ENCODE measurements at places on chromosomes 16 and 17.

GRCh38 chr17:15451680-15452079 is 15.7 kb downstream of the CDRT4 start:
- no peak for DNase-seq

DNA sequence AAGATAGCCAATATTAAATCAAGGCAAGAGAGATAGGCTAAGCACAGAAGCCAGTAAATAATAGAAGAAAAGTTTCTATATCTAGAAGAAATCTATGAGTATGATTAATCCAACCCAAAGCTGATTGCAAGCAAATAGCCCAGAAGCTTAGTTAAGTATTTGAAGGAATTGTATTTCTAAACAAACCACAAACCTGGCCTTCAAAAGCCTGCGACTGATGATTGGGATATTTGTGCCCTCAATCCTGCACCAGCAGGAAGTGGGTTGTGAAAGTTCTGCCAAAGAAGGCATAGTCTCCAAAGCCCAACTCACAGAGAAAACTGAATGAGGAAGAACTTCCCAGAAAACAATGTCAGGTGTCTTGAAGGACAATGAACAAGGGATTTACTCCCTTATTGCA is 114.5 kb upstream of the C17orf78 start:
- DNase-seq, result no peak

- DNase-seq, result no peak
Observed at GRCh38 chr17:77182205-77183172, 41.7 kb downstream of the SEC14L1 start.

GRCh38 chr17:48909783-48910182 is 1.6 kb downstream of the UBE2Z start:
- no peak for DNase-seq

GRCh38 chr17:32350666-32351418 is 885 bp downstream of the ZNF207 start:
- peak; percentile 32 for DNase-seq

DNA sequence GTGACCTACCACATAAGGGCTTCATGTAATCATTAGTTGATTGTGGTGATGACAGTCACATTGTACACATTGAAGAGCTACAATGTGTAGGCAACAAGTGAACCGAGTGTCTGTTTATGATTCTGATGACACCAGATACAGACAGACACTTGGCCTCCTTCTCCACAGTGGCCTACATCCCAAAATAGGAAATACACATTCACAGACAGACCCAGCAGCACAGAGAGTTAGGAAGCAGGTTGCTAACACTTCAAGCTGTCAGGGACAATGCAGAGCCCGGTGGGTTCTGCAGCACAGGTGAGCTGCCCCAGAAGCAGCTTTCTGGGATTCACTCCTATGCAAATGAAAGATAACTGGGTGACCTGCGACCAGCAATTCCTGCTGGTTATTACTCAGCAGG is 72.2 kb downstream of the CDH11 start:
- no peak for DNase-seq

DNA sequence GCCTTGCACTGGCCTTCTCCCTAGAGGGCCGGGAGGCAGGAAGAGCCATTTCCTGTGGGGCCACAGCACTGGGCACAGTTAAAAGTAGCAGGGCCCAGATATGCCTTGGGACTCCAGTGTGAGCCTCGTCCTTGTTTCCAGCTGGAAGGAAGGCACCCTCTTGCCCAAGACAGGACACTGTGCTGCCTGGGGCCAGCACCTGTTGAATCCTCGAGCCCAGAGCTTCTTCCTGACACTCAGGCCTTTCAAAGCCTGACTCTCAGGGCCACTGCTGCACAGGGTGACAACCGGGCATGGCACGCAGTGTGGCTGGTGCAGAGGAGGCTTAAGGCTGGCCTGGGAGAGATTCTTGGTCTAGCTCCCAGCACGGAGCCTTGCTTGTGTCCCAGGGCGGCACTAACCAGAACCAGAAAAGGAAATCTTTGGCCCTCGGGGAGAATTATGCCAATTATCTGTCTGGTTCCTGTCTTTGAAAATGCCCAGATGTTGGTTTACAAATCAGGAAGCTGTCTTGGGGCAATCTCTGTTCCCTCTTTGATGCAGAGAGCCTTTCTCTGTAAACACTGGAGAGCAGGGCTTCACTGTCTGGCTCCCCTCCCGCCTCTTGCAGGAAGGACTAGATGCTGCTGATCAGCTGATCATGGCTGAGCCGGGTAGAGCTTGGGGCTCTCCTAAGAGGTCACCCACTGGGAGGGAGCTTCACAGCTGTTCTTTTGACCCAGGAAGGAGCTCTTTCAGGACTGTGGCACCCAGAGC is 11.1 kb downstream of the LDHD start:
- no peak for DNase-seq

DNA sequence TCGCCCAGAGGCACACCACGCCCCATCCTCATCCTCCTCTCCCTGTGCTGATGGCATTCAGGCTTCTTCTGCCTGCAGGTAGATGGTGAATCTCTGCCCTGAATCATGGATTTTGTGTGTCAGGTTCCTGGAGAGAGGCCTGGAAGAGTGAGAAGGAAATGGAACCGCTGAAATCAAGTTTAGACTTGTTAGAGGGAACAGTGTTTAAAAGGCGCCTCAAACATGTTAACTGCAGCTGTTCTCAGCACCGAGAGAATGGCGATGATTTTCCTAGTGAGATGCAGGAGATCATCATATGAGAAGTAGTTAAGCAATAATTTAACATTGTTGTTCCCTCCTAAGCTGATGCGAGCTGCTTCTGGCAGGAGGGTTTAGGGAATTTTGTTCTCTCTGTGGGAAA is 744.4 kb upstream of the EEF2KMT start:
- DNase-seq, result no peak

- no peak for DNase-seq
Observed at GRCh38 chr16:83681381-83681956, 126.3 kb upstream of the HSBP1 start.

GRCh38 chr17:17877529-17878358 is 41.0 kb upstream of the SREBF1 start:
- no peak for DNase-seq

GRCh38 chr17:32142038-32142856 is at the start of gene RHOT1:
TSS of gene RHOT1 (plus strand) at chr17:32142502. CDS start at chr17:32142693, 191 bp downstream.
- peak; percentile 82 for DNase-seq

DNA sequence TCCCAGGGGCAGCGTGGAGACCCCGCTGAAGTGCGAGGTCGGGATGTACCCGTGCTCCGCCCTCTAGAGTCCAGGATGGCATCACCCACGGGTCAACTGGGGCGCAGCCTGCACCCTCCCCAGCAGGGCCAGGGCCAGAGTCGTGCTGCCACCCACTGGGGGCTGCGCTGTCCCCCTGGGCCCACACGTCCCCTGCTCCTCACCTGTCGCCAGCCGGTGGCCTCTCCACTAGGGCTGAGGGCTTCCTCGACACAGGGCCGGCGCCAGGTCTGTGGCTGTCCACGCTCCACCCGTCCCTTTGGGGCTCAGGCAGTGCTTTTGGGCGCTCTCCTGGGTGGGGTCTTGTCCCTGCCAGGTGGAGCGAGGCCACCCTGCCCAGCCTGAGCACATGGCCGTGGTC is 11.6 kb upstream of the PRR35 start:
- DNase-seq, result no peak

- DNase-seq, result peak; percentile 79
Observed at GRCh38 chr17:82603981-82604448, 44.2 kb downstream of the WDR45B start.

DNA sequence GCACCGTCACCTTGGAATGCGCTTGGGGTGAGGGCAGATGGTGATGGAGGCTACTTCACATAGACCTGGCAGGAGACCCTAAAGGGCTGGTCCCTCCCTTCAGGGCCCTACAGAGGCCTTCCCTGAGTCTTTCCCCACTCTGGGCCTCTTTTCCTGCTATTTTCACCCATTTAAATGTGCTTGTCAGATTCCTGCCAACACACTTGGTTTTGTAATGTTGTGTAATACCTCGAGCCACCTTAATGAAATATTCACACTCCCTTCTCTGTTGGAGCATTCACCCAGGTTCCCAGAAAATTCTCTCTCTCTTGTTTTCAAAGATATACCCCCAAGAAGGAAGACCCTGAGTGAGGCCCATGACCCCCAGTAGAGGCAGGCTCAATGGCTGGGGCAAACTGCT is 456.6 kb upstream of the DYNLRB2 start:
- DNase-seq, result no peak

DNA sequence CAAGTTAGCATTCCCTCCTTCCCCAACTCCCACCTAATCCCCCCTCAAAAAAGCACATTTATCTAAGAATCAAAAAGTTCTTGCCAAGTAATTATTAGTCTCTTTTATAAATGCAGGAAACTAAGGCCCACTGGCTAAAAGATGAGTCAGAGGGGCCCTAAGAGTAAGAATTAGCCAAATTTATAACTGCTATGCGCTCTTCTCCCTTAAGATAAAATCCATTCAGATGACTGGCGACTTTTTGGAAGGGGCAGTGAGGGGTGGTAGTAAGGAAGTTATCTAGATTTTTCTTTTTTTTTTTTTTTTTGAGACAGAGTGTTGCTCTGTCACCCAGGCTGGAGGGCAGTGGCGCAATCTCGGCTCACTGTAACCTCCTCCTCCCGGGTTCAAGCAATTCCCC is 17.1 kb downstream of the ZNF652 start:
- DNase-seq, result no peak

All from NCI-H1436 (cell line).